ENCODE measurements at places on chromosomes 2 and 18.
A peak's percentile ranks its signal among the peaks of the same experiment; 100 is the strongest.

GRCh38 chr2:229856413-229856812 lies 65.4 kb downstream of the TRIP12 start:
- DNase-seq, result no peak

- peak; percentile 18 for DNase-seq
Measured at GRCh38 chr2:148459377-148459778, 185.2 kb upstream of the EPC2 start.

DNA sequence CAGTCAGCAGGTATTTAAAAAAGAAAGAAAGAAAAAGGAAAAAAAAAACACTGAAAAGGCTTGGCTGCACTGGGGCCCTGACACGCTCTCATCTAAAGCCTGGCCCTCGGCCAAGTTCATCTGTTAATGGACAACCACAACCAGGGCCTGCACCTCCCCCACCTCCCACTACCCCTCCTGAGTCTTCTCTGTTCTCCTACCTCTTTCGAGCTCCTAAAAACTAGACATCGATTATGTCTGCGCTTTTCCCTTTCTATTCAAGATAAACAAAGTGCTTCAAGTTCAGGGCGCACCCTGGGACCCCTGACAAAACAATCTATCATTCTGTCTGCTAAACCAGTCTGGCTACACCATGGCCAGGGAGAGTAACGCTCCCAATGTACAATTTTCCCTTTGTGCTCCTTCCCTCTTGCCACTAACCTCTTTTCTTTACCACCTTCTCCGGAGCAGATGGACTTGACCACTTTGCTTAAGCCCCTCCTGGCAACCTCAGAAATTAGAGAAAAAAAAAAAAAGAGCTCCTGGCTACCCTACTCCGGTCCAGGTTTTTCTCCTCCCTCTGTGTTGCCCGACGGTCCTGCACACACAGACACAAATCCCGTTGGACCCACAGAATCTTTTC lies 22.7 kb downstream of the BCL11A start:
- DNase-seq, result peak; percentile 74

DNA sequence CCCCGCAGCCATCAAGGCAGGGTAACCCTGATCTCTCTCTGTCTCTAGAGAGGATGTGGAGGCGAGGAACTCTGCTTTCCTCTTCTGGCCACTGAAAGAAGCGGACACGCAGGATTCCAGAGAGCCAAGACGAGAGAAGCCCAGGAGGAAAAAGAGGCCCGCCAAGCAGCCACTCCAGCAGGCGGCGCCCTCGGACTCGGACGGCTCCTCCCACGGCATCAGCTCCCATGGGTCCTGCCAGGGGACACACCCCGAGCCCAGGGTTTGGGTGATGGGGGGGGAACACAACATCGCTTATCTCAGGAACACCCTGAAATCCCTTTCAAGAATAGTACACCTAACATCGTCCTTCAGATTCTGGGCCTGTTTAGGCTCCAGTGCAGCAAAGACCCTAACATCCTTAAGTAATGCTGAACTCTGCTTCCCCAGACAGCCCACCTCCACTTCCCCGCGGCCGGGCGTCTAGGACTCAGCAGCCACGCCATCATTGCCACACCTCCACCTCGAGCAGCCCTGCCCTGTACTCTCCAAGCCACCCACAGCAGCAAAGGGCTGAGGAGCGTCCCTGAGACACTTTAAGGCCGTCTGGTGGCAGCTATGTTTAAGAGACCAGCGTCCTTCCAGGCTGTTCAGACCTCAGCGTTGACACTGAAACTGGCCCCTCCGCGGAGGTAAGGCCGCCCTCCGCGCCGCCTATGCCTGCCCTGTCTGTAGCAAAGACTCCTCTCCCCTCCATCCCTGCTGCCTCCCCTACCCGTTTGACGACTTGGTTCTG lies 34.3 kb upstream of the CNGA3 start:
- DNase-seq, result no peak

DNA sequence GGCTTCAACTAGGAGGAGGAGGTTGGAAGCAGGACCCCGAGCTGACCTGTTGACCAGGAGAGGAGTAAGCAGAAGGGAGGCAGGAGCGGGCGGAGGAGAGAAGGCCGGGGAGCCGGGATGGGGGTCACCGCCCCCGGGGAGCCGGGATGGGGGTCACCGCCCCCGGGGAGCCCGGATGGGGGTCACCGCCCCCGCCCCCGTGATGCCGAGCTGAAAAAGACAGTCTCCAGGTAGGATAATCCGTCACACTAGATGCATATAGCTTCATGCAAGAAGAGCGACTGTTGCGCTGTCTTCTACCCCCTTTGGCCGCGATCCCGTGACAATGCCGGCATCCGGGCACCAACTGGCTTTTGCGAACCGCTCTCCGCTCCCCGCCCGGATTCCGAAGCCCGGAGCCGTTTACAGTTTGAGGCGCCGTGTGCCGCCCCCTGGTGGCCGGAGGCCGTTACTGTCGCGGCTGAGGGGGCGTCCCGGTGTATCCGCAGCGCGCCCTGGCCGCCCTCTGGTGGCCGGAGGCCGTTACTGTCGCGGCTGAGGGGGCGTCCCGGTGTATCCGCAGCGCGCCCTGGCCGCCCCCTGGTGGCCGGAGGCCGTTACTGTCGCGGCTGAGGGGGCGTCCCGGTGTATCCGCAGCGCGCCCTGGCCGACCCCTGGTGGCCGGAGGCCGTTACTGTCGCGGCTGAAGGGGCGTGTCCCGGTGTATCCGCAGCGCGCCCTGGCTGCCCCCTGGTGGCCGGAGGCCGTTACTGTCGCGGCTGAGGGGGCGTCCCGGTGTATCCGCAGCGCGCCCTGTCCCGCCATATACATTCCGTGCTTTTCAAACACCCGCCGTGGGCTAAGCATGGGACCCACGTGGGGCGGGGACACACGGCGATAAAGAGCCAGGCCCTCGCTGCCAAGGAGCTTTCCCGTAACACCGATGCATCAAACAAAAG lies 89.6 kb downstream of the ACTR3 start:
- DNase-seq, result no peak

GRCh38 chr2:236752096-236752495 lies 182.5 kb downstream of the ACKR3 start:
- DNase-seq, result peak; percentile 20

DNA sequence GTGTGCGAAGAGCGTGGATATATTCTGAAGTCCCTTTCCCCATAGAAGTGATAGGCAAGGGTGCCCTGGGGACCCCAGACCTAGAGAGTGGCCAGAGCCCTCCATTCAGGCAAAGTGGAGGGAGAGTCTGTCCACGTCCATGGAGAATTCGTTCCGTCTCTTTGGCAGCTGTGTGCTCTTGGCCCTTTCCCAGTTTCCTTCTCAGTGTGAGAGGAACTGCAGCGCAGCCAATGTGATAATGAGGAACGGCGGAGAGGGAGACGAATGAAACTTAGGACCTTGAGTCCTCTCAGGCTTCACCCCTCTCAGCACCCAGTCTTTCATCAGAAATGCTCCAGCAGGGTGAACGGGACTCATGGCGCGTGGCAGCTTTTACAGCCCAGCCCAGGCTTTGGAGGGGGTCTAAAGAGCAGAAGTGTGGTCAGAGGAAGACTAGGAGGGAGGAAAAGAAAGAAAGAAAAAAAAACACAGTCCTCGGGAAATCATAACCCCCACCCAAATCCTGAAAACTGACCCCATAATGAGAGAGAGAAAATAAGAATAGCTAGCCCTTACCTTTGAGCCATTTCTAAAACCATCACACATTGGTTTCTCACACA lies 95.0 kb upstream of the RIOK3 start:
- no peak for DNase-seq

DNA sequence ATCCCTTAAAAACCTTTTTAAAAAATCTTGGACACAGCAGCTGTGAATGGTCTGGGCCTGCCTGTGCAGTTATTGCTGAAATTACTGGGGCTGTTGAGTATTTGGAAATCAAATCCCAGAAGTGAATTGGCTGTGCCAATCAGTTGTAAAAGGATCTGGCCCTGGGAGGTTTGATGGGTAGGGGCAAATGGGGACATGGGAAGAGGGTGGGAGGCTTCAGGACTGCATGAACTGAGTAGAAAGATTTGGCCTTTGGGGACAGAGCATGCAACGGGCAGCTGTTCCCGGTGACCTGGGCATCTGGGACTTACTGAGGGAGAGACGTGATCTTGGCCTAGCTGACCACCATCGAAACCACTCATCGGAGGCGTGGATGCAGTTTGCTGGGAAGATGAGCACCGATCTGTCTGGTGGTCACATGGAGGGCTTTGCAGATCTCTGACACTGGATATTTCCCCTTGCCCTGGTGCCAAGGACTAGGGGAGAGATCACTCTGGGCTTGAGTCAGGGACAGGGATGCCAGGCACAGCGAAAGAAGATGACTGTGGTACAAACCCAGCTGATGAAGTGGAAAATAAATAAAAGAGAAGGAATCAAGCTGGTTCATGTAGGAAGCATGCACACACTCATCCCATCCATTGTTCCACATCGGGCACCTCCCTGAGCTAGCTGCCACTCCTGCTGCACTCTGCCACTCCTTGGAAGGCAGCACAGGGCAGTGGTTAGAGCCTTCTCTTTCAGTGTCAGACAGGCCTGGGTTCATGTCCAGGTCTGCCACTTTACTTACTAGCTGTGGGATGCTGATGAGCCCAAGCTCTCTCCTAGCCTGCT lies 58.4 kb downstream of the SEMA4F start:
- no peak for DNase-seq

Measured in fibroblast of skin of scalp (primary cell).